Progenitor cell of endocrine pancreas (in vitro differentiated cells): ENCODE measurements at places on chromosomes 12 and 14.
A peak's percentile ranks its signal among the peaks of the same experiment; 100 is the strongest.

- DNase-seq = no peak
Observed at GRCh38 chr12:1697271-1697670, 6.4 kb downstream of the ADIPOR2 start.

DNA sequence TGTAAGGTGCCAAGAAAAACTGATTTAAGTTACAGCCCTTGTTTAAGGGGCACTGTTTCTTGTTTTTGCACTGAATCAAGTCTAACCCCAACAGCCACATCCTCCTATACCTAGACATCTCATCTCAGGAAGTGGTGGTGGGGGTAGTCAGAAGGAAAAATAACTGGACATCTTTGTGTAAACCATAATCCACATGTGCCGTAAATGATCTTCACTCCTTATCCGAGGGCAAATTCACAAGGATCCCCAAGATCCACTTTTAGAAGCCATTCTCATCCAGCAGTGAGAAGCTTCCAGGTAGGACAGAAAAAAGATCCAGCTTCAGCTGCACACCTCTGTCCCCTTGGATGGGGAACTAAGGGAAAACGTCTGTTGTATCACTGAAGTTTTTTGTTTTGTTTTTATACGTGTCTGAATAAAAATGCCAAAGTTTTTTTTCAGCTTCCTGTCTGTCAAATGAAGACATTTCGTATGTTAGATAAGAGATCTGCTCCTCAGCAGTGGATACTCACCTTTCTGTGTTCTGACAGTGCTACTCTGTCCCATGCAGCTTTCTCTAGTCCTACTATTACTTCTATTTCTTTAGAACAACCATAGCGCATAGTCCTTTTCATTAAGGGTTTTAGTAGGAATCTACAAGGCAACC lies 1.2 kb upstream of the PA2G4 start:
- DNase-seq = no peak

DNA sequence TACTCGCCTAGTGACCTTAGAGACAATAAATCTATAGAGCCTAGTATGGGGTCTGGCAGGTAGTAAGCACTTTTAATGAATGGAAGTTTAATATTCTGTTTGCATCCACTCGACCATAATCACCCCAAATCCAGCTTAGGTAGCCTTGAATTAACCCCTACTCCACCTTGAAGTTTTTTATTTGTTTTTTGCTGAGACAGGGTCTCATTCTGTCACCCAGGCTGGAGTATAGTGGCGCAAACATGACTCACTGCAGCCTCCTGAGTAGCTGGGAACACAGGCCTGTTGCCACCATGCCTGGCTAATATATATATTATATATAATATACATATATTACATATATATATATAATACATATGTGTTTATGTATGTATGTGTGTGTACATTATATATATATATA lies 38.8 kb downstream of the MDM2 start:
- no peak for DNase-seq

DNA sequence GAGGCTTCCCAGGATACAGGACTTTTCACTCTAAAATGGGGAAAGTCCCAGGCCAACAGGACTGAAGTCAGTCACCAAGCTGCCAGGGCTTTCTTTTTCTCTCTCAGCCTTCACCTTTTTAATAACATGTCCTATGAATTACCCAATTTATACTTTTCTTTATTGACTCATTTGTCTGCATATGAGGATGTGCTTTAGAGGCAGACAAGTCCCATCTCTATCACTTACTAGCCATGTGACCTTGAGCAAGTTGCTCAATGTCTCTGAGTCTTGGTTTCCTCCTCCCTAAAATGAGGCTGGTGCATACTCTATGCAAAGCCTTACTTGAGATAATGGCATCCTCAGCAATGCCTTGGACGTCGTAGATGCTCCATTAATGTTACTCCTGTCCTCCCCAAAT lies 98.1 kb upstream of the TMPO start:
- DNase-seq = no peak

- DNase-seq = no peak
Observed at GRCh38 chr12:121783766-121784165, 9.7 kb downstream of the RHOF start.

- DNase-seq = no peak
Observed at GRCh38 chr12:46908936-46909635, 83.3 kb upstream of the SLC38A4 start.

DNA sequence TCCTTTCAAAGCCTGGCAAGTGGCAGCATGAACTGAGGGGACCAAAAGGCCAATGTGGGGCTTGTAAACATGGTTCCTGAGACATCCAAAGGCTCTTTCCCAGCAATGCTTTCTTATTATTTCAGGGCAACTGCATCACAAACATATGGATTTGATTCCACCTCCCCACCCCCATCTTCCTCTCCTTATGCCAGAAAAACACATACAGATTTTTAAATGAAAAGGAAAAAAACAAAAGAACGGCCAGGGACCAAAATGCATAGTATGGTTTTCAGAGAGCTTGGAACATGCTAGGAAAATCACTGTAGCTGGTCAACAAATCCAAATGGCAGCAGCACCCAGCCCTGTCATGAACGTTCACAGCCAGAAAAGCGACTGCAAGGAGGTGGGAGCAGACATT lies 167.6 kb downstream of the ANO2 start:
- DNase-seq = peak; percentile 1

DNA sequence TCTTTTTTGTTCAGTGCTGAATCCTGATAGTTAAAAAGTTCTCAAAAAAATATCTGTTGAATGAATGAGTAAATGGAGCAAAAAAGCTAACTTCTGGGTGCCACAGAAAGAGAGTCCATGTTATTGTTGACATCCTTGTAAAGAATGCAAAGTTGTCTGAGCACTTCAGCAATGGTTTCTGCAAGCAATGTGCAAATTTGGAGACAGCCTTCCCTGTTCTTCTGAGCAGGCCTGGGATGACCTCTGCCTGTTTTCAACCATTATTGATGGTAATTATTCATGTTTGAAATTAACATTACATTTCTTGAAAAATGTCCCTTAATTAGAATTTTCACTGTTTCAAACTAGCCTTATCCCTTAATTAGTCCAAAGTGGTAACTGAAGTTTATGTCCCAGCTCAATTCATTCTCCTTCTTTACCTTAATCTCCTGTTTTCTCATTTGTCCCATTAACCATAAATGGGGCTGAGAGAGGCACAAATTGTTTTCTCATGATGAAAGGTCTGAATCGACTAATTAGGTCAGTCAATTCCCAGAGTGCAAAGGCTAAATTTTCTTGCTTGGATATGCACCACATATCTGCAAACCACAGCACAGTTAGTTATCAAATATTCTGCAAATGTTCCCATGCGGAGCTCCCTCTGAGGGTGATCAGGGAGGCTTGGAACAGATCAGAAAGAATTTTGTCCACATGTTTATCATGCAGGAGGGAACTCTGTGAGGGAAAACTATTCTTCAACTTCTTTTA lies 139.4 kb upstream of the KRR1 start:
- no peak for DNase-seq

- DNase-seq = no peak
Observed at GRCh38 chr14:105204206-105204930, 23.3 kb upstream of the NUDT14 start.

DNA sequence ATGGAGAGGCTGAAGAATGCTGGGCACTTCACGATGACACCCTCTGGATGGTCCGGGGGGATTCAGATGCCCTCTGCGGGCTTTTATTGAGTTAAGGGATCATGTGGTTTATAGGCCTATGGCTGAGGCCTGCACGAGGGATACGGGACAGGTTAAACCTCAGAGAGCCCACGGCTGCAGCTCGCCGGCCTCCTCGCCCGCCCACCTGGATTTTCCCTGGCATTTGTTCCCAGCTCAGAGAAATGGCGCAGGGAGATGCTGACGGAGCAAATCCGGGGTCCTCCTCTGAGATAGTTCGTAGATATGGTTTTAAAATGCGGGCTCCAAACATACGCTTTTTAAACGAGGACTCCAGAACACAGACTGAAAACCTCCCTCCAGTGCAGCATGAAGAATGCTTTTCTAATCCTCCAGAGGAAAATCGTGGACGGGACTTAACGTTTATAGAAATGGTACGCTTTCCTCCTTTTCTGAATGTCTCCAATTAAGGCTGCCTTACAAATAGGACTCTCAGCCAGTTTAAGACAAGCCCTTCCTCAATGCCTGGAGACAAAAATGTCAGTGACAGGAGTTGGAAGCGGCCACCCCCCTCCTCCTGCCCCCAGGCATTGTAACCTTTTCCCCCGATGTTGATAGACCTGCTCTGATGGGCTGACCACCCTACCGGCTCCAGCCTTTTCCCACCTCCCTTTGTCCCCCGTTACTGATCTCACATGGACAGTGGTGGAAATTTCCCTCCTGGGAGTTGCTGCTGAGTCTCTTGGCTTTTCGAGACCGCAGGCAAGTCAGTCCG lies 16.6 kb downstream of the CCND2 start:
- no peak for DNase-seq

GRCh38 chr12:81502912-81503695 lies 256.0 kb downstream of the PPFIA2 start:
- DNase-seq = no peak

- DNase-seq = no peak
Observed at GRCh38 chr14:21874167-21874566, 200.5 kb upstream of the OR4E1 start.

DNA sequence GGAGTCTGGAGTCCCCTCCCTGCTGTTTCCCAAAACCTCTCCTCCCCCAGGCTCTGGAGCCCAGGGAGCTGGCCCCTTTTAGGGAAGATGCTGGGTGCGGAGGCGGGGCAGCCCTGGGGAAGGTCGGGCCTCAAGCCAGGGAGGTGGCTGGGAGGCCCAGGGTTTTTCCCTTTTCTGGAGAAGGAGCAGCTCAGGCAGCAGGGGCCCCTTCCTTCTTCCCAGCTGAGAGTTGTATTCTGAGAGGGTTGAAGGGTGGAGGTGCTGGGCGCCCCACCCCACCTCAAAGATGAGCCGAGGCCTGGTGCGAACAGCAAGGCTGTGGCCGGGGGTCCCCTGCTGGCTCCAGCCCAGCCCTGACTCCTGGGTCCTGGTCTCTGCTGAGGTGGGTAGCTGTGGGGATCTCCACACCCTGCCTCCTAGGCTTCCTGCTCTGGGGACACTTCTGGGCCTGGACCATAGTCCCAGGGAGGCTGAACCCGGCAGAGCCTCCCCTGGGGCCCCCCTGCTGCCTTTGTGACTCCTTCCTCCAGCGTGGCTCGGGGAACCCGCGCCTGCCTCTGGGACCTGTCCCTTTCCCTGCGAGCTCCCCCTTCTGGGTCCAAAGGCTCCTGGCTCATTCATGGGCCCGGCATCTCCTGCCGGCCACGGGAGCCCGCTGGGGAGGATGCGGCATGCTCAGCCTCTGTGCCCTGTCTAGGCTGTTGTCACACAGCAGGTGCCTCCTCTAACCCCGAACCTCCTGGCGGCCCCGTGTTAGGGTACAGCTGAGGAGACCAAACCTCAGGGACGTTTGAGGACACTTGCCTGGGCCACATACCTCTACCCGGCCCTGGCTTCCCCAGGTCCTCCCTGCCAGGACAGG lies 4.4 kb downstream of the TRMT61A start:
- DNase-seq = no peak

- DNase-seq = no peak
Observed at GRCh38 chr14:95295600-95296376, 23.9 kb downstream of the CLMN start.

DNA sequence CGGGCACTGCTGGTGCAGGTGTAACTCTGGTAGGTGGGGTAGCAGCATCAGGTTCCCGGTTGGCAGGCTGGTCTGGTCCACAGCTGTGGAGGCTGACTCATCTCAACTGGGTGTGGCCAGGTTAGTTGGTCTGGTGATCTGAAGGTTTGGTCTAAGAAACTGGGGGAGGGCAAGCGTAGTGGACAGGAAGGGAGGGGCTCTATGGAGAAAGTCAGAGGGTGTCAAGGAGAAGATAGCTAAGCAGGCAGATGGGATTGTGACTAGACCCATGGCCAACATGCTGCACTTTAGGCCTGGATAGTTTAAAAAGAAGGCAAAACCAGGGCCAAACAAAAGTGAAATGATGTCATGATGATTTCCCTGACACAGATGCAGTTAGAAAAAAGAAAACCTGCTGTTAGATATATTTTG lies 7.9 kb downstream of the TRIM9 start:
- DNase-seq = no peak

DNA sequence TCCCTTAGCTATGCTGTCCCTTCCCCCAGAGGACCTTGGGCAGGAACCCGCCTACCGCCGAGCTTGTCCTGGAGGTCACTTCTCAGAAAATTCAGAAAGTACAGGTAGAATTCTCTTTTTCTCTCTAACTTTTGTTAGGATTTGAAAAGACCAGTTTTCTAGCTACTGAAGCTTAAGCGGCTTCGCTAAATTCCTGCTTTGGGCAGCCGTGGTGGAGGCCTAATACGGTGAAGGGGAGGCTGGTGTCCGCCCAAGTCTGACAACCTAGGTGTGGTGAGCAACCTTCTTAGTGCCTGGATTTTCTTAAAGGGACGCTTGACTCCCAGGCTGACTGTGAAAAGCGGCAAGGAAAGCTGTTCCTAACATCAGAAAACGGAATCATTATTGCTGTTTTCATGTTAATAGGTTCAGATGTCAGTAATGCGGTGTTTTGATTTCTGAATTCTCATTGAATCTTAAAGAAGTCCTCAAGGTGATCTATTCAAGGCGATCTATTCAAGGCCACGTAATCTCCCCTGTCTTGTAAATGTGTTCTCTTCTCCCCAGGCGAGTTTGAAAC lies 835 bp downstream of the FGD4 start:
- DNase-seq = no peak

DNA sequence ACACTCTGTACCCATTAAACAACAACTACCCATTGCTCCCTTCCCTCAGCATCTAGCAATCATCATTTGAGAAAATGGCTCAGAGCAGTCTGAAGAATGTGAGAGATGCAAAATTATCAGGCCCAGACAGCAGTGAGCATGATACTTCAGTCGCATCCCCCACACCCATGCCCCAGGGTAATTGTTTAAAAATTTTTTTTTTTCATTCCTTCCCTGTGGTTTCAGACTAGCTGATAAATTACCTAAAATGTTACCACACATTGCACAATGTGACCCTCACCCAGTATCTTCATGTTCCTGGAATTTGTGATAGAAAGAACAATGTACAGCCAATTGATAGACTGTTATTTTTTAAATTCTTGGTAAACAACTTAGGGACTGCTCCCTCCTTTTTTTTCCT lies 11.3 kb upstream of the USP15 start:
- no peak for DNase-seq

- DNase-seq = no peak
Observed at GRCh38 chr12:112549031-112549430, 130.3 kb downstream of the PTPN11 start.

GRCh38 chr14:76986231-76986565 lies 42.3 kb downstream of the IRF2BPL start:
- no peak for DNase-seq

DNA sequence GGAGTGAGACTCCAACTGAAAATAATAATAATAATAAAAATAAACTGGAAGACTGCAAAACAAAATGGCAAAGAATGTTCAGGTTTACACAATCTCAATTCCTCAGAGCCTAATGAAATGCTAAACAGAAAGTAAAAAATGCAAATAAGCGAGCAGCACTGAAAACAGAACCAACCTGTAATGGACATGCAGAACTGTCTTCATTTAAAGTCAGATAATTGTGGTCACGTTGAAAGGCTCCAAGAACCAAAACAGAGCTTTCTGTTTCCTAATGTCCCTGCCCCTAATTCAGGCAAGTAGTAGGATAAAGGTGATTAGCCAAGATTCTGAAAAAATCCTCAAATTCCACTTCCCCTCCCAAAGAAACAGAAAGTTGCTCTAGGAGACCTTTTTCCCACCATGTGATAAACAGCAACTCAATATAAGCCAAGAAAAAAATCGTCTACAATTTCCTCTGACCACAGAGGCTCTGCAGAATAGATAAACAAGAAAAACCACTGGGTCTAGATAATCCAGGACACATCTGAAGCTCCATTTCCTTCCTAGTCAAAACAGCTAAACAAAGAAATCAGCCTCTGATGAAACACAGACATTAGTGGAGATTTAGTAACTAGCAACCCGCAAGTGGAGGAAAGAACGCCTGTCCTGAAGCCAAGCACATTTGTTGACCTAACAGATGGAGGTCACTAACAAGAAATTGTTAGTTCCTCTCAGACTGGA lies 3.0 kb downstream of the MIS18BP1 start:
- DNase-seq = no peak
